ENCODE measurements at places on chromosomes 2 and 18.

DNA sequence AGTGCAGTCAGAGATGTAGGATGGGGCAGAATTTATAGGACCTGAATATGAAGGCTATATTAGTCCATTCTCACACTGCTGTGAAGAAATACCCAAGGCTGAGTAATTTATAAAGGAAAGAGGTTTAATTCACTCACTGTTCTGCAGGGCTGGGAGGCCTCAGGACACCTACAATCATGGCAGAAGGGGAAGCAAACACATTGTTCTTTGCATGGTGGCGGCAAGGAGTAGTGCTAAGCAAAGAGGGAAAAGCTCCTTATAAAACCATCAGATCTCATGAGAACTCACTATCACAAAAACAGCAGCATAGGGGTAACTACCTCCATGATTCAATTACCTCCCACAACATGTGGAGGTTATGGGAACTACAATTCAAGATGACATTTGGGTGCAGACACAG lies 76.8 kb upstream of the MSTN start:
- no peak for DNase-seq

GRCh38 chr2:102520009-102520408 lies 47.0 kb downstream of the SLC9A4 start:
- DNase-seq, result no peak

DNA sequence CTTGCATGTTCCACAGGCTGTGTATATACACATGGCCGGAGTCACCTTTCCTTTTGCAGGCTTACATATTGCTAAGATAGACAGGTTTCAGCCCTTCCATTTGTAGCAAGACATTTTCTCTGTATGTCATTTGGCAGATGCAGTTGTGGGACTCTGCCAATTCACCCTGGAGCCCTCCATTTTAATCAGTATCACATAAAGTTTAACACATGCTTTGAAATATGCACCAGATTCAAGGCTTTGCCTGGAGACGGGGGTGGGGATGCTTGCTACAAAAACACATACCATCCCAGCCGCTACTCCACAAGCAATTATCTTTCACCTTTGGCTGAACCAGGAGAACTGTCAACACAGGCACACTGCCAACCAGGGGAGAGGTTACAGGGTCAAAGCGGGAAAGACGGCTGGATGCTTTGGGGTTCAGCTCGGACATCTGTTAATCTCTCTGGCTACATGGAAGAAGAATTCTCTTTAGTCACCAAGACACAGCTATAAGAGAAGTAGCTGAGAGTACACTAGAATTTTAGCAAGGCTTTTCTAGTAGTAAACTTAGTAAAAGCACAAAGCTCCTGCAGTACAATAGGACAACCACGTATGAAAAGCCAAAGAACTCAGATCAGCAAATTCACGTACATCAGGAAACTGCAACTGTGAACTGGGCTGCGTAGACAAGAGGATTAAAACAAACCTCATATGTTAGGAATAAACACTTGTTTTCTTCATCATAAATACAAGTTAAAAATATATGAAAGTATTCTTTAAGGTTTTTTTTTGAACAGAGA lies 130.9 kb downstream of the EXOC6B start:
- no peak for DNase-seq

GRCh38 chr2:101734505-101735165 lies 37.1 kb downstream of the MAP4K4 start:
- DNase-seq, result no peak

GRCh38 chr2:1658394-1659151 lies 85.7 kb downstream of the PXDN start:
- DNase-seq, result no peak

DNA sequence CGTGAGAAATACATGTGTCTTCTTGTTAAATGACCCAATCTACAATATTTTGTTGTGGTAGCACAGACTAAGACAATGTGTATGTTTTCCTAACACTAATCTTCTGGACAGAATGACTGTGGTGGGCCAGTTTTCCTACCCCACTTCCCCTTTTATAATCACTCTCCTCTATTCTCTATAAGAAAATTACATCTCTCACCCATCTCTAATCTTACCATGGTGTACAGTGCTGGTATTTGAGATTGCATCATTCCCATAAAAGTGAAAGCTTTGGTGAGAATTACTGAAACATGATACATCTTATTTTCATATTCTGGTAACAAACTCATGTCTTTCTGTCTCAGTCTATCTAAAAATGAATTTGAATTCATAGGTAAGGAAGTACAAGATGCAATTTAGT lies 40.5 kb downstream of the CAVIN2 start:
- no peak for DNase-seq
